Suppressor macrophage treated with lipopolysaccharide for 1 hour (primary cell): ENCODE measurements at places on chromosomes 12 and 14.

GRCh38 chr12:104150416-104150815 is 12.4 kb upstream of the NFYB start:
- DNase-seq: no peak

GRCh38 chr12:114726092-114726710 is 42.2 kb upstream of the TBX3 start:
- no peak for DNase-seq

DNA sequence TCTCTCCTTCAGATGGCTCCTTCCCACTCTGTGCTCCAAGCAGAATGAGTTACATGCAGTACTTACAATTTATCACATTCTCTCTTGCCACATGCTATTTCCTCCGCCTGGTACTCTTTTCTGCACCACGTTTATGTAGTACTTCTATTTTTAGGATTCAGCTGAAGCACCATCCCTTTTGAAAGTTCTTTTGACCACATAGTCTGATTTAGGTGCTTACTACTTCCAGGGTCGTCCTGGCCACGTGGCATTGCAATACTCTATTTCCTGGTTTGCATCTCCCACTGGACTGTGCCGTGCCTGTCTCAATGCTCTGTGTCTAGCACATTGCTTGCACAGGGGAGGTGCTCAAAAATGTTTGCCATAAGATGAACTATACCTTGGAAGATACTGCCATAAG is 16.3 kb upstream of the TBC1D30 start:
- no peak for DNase-seq

GRCh38 chr14:22748631-22749068 is 17.8 kb upstream of the OXA1L start:
- DNase-seq: peak; percentile 52

GRCh38 chr14:72812292-72812851 is 81.5 kb downstream of the DPF3 start:
- DNase-seq: no peak

DNA sequence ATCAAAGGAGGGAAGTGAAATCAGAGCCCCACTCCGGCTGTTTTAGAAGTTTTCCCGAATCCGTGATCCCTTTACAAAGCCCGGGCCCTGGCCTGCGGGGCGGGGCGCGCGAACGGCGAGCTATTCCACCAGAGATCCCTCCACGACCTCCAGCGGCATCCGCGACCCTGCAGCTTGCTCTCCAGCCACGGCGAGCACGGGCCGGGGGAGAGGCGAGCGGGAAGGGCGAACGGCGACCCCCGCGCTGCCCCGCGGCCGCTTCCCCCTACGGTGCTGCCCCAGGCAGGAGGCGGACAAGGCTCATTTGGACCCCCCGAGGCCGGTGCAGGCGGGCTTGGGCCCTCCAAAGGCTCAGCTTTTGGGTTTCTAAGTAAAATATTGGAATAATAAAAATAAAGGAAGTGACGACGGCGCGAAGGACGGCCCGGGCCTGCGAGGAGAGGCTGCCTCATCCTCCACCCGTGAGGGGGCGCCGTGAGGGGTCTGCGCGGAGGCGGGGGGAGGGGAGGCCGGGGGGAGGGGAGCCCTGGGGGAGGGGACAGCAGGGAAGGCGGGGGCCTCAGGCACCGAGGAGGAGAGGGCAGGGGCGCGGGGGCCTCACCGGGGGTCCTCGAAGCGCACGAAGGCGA is 613 bp downstream of the SRSF9 start:
- DNase-seq: peak; percentile 39

DNA sequence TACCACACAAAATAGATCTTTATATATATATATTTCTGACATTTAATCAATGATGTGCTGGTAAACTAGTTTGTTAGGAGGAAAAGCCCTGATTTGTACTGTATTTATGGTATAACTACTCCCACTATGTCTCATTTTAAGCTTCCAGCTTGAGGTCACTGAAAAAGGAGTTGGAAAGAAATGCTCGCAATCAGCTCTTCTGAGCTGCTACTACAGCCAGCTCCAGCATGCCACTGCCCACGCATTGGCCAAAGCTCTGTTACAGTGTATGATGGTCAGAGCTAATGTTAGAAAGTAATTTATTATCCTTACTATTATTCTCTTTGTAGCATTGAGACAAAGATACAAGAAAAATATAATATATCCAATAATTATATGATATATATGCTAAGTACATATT is 55.0 kb upstream of the PCED1B start:
- DNase-seq: no peak

- peak; percentile 92 for DNase-seq
Observed at GRCh38 chr12:110600254-110600653, 13.7 kb upstream of the TCTN1 start.

- no peak for DNase-seq
Observed at GRCh38 chr12:110778833-110779577, 36.3 kb upstream of the PPP1CC start.

DNA sequence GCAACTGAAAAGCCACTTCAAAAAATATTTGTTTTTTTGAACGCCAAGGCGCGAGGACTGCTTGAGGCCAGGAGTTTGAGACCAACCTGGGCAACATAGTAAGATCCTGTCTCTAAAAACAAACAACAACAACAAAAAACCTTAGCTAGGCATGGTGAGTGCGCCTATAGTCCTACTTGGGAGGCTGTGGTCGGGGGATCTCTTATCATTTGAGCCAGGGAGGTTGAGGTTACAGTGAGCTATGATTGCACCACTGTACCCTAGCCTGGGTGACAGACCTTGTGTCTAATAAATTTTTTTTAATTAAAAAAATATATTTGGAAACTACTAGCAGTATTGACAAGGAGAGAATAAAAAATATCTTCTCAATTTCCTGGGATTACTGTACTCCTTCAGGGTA is 113.1 kb downstream of the TRAFD1 start:
- DNase-seq: no peak

GRCh38 chr12:19451196-19451595 is 11.9 kb downstream of the AEBP2 start:
- peak; percentile 20 for DNase-seq

- DNase-seq: no peak
Observed at GRCh38 chr12:92648242-92649031, 54.4 kb upstream of the PLEKHG7 start.

DNA sequence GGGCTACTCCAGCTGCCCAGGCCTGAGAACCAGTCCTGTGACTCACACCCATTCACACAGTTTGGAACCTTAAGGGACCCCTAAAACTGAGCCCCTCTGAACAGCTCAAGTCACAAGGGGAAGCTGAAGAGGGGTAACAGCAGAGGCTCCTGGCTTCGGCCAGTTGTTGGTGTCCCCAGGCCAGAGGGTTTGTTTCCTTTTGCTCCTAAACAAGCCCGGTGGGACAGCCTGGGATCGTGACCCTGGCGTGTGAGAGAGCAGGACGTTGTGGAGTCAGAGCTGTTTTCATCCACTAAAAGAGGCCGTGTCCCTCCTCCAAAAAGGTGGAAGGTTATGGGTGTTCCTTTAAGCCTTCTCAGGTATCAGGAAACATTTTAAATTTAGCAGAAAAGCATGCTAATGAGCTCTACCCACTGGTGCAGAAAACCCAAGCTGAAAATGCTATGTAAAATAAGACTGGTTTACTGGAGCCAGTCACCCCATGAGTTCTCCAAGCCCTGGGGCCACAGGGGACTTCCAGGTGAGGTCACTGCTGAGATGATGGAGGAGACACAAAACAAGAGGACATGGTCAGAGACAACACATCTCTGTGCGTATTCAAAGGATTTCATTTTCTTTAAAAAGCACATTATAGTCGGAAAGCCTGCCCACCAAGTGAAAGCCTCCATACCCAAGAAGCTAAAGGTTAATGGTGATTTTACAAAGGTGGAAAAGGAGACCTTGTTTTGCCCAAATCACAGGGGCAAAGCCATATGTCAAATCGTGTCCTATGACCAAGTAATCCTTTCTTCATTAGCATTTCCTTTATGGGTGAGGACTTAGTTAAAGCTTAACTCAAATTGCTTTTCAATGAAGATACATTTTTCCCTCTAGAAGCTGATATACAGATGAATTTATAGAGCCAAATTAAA is 14.1 kb downstream of the PRKAB1 start:
- peak; percentile 76 for DNase-seq
